ENCODE measurements at places on chromosomes 5 and 9.

DNA sequence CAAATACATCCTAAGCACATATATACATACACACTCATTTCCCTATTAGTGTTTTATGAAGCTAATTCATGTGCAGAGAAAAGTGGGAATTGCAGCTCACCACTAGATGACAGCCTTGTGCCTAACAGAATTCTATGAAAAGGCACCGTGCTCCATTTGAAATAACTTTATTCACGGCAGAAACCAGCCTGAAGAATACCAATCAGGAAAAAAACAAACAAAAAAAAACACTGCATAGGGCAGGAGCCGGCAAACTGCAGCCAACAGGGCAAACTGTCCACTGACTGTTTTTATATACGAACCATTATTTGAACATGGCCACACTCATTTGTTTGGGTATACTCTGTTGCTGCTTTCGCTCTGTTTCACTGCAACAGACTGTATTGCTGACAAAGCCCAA, 33.6 kb downstream of the ERMP1 start:
- DNase-seq: no peak

- DNase-seq: no peak
Observed at GRCh38 chr9:83451308-83451707, 86.9 kb downstream of the FRMD3 start.

DNA sequence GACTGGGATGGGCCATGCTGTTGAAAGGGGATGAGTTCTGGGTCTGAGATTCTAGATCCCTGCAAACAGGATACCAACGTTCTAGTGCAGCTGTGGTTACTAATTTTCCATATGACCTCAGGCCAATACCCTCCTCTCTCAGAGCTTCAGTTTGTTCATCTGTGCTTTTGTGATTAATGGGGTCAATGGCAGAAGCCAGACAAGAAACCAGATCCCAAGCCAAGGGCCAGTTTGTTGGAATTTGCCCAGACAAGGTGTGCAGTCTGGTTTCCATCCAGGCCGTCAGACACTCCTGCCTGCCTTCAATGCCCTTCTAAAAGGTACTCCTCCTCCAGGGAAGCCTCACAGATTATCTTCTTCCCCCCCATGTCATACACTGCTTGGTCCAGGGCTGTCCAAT, 11.4 kb downstream of the MYORG start:
- no peak for DNase-seq

DNA sequence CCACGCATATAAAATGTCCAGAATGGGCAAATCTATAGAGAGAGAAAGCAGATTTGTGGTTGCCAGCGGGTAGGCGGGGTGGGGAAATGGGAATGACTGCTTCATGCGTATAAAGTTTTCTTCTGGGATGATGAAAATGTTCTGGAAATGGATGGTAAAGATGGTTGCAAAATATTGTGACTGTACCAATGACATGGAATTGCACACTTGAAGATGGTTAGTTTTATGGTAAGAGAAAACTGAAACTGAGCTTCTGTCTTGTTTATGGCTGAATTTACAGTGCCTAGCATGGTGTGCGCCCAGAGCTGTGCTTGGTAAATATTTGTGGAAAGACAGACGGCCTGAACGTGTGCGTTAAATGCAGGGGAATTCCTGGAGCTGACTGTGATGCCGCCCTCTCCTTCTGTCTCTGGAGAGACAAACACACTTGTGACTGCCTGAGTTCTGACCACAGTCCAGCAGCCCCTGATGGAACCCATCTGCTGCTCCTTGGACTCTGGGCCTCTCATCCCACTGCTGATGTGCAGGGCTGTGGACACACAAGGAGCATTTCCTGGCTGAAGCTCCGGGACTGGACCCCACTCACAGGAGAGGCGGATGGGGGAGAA, 8.6 kb upstream of the PTGES start:
- no peak for DNase-seq

DNA sequence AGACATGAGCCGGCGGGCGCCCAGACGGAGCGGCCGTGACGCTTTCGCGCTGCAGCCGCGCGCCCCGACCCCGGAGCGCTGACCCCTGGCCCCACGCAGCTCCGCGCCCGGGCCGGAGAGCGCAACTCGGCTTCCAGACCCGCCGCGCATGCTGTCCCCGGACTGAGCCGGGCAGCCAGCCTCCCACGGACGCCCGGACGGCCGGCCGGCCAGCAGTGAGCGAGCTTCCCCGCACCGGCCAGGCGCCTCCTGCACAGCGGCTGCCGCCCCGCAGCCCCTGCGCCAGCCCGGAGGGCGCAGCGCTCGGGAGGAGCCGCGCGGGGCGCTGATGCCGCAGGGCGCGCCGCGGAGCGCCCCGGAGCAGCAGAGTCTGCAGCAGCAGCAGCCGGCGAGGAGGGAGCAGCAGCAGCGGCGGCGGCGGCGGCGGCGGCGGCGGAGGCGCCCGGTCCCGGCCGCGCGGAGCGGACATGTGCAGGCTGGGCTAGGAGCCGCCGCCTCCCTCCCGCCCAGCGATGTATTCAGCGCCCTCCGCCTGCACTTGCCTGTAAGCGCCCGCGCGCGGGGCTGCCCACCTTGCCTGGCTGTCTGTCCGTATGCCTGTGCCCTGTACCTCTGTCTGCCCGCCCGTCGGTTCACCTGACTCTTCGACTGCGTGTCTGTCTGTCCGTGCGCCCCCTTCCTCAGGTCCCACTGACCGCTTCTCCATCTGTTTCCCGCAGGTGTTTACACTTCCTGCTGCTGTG, 412 bp downstream of the FGF18 start:
- DNase-seq: no peak

DNA sequence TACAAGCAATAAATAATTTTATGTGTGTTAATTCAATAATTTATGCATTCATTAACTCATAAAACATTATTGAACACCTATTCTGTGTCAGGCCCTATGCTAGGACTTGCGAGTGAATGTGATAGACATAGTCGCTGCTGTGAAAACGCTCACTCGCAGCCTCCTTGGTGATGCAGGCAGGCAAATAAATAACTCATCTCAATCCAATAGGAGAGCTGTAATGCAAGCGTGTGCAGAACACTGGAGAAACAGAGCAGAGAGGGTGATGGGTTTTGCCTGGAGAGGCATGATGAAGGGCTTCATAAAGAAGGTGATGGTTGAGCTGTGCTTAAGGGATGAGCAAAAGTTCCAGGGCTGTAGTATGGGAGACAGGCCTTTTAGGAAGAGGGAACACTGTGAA, 111.3 kb upstream of the ZNF462 start:
- no peak for DNase-seq

- DNase-seq: no peak
Observed at GRCh38 chr5:31663519-31663918, 24.6 kb downstream of the PDZD2 start.
